ENCODE measurements at places on chromosomes 6 and 20.

DNA sequence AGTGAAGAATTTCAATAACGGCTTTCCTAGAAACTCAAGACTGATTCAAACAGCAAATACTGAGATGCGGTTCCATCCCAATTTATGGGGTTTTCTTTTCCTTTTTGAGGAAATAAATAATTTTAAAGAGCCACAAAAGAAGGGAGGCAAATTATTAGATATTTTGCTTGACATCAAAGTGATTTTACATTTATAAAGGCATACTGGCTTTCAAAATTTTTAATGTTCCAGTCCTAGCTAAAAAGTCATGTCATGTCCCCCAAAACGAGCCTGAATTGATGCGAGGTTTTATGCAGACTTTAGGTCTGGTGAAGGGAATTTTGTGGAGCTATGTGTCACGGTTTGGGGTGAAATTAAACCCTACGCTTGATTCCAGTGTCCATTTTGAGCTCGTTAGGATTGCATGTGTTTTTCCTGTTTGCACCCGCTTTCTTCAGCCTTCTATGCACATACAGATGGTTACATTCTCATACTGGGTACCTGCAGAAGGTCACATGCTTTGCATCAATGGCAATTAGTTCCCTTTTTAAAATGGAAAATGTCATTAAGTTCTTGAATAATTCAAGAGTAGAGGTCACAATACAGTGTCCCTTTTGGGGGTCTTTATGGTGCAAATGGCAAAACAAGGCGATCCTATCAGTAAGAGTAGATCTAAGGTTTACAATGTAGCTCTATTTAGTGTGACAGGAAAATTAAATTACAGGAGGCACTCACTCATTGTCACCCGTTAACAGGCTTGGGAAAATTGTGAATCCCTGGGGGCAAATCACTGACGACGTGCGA is 17.3 kb downstream of the FOXA2 start:
- no peak for DNase-seq

GRCh38 chr6:34576286-34576955 is 20.3 kb upstream of the SPDEF start:
- DNase-seq = no peak

DNA sequence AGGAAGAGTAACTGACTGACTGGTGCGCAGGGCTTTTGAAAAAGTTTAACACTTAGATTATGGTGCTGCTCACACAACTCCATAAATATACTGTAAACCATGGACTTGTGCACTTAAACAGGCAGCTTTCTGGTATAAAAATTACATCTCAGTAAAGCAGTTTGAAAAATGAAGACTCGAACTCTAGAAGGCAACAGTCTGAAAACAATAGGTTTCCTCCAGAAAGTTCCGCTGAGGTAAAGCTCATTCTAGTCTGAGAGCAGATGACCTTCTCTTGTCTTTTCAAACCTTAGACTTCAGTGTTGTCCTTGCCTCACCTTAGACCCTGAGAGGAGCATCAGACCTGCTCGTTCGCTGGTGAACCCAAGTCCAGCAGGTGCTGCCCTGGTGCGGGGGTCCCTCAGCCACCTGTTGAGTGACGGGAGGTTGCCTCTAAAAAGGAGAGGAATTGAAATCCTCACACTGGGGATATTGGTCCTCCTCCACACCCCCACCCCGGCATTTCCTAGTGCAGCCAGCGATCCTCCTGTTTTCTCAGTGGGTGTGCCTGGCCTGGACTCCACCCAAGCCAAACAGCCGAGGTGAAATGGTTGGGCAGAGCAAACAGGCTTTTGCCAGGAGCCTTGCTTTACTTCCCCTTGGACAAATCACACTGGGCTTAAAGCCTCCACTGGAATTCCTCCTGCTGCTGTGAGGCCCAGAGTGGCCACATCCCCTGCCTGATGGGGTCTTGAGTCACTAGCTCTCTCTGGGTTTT is 14.7 kb upstream of the PYGB start:
- no peak for DNase-seq

DNA sequence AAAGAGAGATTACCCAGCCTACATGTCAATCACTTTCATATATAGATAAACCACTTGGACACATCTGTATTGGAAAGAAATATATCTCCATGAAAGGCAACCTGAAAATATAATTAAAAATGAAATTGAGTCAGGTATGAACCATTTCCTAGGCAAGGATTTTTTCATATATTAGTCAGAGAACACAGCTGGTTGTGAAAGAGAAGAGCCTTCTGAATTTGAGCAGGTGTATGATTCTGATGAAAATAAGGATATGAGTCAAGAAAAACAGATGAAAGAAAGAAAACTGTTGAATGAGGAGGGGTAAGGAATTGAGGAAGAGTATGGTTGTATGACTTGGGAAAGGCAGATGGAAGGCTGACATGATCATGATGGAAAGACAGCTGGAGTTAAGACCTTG is 441.1 kb downstream of the HAO1 start:
- no peak for DNase-seq

DNA sequence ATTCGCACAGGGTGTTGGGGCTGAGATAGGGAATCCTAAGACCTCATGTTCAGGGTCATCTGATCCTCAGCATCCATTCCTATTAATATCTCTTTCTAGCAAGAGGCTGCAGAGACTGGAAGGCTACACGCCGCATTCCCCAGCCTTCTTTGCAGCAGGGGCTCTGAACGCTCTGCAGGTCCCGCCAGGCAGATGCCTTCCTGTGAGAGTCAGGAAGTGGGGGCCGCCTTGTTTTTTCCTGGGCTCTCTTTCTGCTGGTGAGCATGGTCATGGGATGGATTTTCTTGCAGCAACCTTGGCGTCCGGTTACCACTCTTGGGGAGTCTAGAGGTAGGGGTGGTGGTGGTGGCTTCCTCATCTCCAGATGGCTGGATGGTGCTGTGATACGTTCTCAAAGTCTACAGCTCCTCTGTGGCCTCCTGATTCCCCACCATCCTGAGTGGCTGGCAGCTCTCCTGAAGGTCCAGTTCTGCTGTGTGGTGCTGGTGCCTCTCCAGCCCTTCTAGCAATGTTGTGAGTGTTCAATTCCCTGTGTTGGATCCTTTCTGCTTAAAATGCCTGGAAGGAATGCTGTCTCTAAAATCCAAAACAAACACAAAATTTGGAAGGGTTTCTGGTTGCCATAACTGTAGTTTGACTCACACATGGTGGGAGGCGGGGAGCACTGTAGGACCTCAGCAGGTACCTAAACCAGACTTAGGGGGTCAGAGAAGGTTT is 111.9 kb downstream of the CEBPB start:
- no peak for DNase-seq

GRCh38 chr6:167058261-167058660 is 59.1 kb downstream of the CEP43 start:
- DNase-seq = no peak

DNA sequence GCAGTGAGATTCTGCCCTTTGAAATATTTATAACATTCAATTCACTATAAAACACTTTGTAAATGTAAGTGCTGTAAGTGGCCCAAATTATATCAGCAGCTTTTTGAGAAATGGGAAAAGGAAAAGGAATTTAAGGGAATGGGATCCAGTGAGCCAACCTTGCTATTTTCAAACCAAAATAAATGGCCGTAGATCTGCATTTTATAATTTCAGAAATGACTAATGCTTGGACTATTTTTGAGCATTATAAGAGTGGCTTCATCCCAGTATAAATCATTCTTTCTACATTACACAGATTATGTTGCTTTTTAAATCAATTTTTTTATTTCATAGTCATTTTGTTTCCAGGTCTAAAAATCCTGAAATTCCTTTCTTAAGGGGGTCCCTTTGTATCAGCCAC is 49.2 kb downstream of the ANKRD6 start:
- no peak for DNase-seq
